ENCODE measurements at places on chromosomes 2 and 18.

- DNase-seq: no peak
Observed at GRCh38 chr2:241947004-241947350, 77.4 kb downstream of the RTP5 start.

GRCh38 chr2:170505631-170506275, 209.4 kb upstream of the SP5 start:
- no peak for DNase-seq

DNA sequence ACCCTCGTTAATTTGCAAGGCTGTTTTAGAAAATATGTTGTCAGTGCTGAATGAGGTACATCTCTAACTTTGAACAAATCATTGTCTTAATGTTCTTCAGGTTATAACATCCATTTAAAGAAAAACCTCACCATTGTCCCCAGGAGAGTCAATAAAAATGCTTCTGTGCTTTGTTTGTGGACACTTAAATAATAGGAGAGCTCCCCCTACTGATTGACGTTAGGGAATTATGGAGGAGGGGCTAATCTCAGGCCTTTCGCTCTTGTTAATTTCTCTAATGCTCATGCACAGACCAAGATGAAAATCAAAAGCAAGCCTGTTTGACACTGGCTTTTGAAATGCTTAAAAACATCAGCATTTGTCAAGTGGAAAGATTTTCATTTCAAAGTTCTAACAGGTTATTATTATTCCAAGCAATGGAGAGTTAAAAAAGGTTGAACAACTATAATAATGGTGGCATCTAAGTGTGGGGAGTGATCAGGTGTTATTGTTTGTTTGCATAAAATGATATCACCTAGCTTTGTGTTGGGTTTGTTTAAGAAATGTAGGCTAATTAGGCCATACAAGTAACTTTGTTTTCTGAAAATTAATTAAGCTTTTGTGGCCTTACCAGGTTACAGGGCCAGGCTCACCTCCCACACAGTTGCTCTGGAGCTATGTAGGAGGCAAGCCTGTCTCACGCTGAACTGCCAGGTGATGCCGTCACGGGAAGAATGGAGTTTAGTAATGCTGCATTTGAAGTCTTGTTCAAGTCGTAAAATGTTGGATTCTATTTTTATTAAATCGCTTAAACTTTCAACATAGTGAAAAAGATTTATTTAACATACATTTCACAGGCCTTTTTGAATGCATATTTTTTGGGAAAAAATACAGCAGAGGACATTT, 51.7 kb upstream of the SMIM21 start:
- DNase-seq: peak; percentile 43

DNA sequence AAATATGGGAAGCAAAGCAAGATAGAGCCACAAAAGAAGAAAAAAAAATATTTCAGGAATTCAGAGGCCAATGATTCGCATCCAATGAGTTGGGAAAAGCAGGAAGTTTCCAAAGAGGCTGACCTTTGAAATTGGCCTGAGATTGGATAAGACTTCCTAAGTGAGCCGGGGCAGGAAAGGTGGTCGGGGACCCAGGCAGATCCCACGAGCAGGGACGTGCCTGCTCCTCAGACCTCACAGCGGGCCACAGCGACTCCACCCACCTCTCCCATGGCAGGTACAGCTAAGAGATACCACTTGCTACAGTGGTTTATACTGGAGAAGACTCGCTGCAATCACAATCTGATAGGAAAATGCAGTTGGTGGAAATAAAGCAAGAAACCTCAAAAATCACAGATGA, 102.8 kb upstream of the SALL3 start:
- DNase-seq: no peak

DNA sequence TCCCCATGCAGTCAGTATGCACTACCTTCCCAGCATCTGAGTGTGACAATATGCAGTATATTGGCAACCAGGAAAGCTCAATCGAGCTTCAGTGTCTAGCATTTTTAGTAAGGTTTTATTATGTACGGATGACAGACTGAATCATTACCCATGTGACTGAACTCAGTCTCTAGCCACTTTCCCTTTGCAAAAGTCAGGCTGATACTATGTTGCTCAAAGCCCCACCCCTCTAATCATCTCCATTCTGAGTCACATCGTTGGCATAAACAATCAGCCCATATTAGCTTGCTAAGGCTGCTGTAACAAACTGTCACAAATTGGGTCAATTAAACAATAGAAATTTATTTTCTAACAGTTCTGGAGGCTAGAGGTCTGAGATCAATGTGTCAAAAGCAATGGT, 25.8 kb upstream of the SRD5A2 start:
- no peak for DNase-seq

- no peak for DNase-seq
Observed at GRCh38 chr18:76480913-76481312, 14.1 kb downstream of the ZNF516 start.

- DNase-seq: peak; percentile 10
Observed at GRCh38 chr2:174158003-174158402, 90.3 kb downstream of the OLA1 start.

- DNase-seq: no peak
Observed at GRCh38 chr2:23545396-23545795, 160.4 kb downstream of the KLHL29 start.

Data from immature natural killer cell (primary cell).